ENCODE measurements at places on chromosomes 7 and 10.

- no peak for DNase-seq
These were observed 7.7 kb downstream of the INSIG1 start for GRCh38 chr7:155305231-155305904.

GRCh38 chr10:127973791-127974311, 66.9 kb downstream of the PTPRE start:
- DNase-seq: no peak

GRCh38 chr7:44762300-44762699, 13.7 kb downstream of the ZMIZ2 start:
- DNase-seq: no peak

GRCh38 chr7:109158246-109158645, 588.6 kb downstream of the DNAJB9 start:
- DNase-seq: no peak

DNA sequence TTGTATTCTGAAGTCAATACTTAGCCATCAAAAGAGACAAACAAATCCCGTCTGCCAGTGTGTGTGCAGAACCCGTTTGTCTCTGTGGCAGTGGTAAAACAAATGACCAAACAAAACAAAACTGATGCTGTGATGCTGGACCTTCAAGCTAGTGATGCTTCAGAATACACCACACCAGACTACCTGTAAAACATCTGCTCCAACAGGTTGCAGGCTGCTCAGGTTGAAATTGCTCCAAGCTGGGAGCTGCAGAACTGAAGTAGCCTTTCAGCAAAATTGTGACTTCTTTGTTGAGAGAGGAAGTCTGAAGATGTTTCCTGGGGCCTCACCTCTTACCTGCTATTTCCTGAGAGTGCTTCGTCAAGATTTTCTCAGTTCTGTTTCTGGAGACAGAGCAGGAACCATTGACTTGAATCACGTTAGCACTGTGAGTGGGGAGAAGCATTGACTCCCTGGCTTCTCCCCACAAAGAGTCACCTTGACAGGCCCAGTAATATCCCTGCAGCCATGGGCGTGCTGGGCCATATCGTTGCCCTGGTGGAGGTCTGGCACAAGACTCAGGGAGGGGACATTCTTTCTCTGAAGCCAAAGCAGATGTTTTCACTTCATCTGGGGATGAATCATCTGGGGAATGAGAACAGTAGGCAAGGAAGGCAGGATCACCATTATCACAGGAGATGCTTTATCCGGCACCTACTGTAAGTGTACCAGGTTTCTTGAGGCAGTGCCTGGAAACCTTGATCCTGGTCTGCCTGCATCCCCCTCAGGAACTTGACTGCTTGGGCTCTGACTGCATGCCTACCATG, 80.2 kb downstream of the RBM20 start:
- DNase-seq: no peak

DNA sequence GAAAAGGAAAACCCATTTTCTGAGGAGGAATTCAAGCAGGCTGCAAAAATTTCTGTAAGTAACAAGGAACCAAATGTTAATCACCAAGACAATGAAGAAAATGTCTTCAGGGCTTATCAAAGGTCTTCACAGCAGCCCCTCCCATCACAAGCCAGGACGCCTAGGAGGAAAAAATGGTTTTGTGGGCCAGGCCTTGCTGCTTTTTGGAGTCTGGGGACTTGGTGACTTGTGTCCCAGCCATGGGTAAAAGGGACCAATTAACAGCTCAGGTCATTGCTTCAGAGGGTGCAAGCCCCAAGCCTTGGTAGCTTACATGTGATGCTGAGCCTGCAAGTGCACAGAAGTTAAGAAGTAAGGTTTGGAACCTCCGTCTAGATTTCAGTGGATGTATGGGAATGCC, 55.7 kb upstream of the FOXP2 start:
- DNase-seq: no peak

DNA sequence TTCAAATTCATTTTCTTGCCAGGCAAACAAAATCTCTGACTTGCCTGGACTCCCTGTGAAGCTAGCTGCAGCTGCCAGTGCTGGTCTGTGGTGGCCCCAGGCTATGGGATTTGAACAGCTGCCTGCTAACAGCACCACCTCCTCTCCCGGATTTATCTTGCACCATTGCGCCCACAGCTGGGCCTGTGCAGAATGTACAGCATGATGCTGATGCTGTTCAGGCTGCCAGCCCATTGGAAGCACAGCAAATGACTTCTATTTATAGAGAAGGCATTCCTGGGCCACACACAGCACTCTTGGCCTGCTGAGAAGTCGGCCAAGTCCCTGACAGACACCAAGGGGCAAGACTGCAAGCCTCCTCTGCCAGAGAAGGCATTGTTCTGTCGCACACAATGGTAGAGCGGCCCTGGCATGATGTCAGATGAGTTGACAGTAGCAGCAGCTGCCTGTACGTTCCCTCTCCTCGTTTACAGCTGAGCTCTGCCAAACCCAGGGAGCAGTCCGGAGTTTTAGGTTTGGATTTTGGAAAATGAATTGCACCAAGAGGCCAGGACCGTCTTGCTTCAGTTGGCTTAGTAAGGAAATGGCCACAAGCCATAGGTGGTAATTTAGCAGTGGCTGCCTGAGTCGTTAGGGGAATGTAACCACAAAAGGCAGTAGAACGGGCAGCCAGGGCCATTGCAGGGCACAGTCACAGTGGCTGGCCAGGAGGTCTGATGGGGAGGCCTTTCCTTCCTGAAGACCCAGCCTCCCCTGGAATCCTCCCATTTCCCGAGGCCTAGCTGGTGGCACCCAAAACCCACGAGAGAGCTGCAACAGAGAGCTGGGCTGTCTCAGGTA, 38.5 kb downstream of the MTURN start:
- peak; percentile 63 for DNase-seq

- DNase-seq: no peak
These were observed 5.7 kb upstream of the GDI2 start for GRCh38 chr10:5818894-5819293.

GRCh38 chr10:71015674-71016073, 127.3 kb upstream of the PCBD1 start:
- no peak for DNase-seq

- DNase-seq: no peak
These were observed 470.7 kb downstream of the ETV1 start for GRCh38 chr7:13518738-13519137.

- no peak for DNase-seq
These were observed 63.1 kb downstream of the VWA2 start for GRCh38 chr10:114301951-114302710.

GRCh38 chr10:5694573-5694972, 9.9 kb downstream of the TASOR2 start:
- no peak for DNase-seq

DNA sequence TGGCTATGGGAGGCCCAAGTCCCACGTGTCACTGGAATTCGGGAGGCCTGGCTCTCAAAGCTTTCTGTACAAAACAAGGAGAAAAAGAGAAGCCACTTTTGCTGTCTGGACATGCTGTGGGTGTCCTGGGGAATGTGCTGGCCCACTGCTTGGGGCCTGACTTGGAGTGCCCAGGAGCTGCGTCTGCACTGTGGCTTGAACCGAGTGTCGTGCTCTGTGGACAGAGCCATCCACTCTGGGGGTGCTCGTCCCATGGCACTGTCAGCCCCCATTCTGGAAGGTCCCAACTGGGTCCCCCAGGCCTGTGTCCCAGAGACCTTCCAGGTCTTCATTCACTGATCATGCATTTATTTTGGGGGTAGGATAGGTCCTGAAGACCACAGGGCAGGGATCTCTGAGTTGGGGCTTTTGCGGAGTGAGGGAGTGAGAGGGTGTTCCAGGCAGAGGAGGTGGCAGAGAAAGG, 138.0 kb downstream of the LHPP start:
- no peak for DNase-seq

- no peak for DNase-seq
These were observed 148.2 kb upstream of the TNS3 start for GRCh38 chr7:47730142-47730541.

DNA sequence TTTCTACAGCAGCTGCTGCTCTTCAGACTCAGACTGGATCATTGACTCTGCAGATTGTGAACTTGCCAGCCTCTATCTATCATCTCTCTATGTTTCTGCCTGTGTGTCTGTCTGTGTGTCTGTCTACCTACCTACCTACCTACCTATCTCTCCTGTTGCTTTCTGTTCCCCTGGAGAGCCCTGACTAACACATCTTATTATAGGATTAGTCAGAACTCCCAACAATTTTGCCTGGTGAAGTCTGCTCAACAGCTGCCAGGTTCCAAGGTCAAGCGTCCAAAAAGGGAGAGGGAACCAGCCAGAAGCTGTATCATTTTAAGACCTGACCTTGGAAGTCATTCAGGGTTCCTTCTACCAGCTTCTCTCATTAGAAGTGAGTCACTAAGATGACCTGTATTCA, 579.0 kb upstream of the DPP6 start:
- no peak for DNase-seq

GRCh38 chr10:60430017-60430416, 40.3 kb upstream of the ANK3 start:
- no peak for DNase-seq

- DNase-seq: no peak
These were observed 167.9 kb upstream of the PRSS1 start for GRCh38 chr7:142581341-142581740.

GRCh38 chr7:143979359-143979758, 20.8 kb upstream of the OR6B1 start:
- peak; percentile 52 for DNase-seq

GRCh38 chr10:103479135-103479534, at the start of gene CALHM3:
TSS of gene CALHM3 (minus strand) at chr10:103479240. CDS start at chr10:103479032, 208 bp downstream.
- DNase-seq: peak; percentile 18

- DNase-seq: no peak
These were observed 1.5 kb upstream of the LRRC4 start for GRCh38 chr7:128032605-128033235.

GRCh38 chr10:124874-125273, 10.4 kb upstream of the ZMYND11 start:
- no peak for DNase-seq

DNA sequence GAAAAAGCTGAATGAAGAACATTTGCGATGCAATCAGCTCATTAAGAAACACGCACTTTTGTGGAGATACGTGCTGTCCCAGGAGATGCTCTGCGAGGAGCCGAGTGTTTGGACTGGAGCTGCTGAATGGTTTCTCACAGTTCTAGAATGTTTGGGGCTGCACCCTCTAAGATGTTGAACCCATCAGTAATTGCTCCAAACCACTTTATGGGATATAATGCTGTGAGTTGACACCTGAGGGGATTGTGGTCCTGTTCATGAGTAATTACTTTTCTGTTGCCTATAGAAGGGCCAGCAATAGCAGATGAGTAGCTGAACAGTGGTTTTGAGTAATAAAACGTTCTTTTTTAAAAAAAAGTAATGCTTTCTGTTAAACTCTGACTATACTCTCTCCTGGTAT, 63.1 kb downstream of the IKZF1 start:
- no peak for DNase-seq

Measured in NCI-H460 (cell line).